ENCODE measurements at places on chromosomes 7 and 10.

- no peak for DNase-seq
Observed at GRCh38 chr7:124781907-124782734, 16.5 kb upstream of the GPR37 start.

DNA sequence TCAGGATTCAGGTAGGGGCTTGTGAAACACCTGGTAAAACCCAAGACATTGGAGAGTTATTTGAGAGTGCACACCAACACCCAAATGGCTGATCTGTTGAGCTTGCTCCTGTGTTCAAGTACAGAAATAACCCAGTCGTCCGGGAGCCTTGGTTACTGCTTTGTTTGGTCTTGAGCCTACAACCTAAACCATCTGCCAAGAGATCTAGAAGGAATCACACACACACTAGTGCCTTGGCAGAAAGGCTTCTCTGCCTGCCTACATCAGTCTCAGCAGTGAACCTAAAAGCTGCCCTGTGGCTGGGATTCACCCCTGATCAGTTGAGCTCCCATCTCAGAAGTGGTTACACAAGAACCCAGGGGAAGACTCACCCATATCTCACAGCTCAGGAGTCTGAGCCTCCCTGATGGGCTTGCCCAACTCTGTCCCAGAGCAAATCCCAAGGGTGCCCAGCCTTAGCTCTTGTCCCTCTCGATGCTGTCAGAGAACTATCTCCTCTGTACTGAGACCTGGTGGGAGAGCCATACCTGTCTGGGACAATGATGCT, 167.6 kb downstream of the CXCL12 start:
- DNase-seq: no peak

- DNase-seq: no peak
Observed at GRCh38 chr10:96747734-96748550, 27.6 kb upstream of the PIK3AP1 start.

- DNase-seq: no peak
Observed at GRCh38 chr7:31805209-31805818, 118.3 kb downstream of the PPP1R17 start.

DNA sequence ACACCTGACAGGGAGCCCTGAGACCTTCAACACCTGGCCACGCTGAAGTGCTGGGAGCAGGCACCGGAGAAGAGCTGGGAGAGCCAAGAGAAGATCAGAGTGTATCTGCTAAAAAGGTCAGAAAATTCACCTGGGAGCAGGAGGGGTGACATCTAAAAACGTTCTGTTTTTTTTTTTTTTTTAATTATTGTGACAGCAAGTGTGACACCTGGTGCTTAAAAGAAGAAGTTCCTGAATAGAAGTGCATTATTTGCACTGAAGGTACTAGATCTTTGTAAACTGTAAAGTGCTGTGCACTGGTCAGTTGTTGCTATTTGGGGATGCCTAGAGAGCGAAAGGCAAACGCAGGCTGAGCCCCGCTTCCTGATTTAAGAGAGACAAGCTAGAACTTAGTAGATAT, 422.0 kb downstream of the PLXNA4 start:
- no peak for DNase-seq

- no peak for DNase-seq
Observed at GRCh38 chr7:129721068-129721467, 109.5 kb downstream of the NRF1 start.

- peak; percentile 80 for DNase-seq
Observed at GRCh38 chr10:71812016-71812912, 38.8 kb downstream of the PSAP start.

DNA sequence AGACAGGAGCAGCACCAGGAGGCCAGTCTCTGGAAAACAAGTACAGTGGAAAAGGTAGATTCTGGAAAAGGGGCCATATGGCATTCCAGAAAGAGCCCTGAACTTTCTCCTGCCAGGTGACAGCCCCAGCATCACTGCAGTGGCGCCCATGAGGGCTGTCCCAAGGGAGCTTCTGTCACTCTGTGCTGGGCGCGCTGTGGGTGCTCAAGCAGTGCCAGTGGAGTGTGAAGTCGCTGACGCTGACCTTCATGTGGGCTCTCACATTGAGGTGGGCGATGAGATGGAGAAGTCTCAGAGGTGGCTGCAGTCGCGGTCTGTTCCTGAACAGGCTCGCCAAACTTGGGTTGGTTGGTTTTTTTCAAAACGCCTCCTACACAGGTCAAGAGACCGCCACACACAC, 38.2 kb downstream of the FKBP6 start:
- DNase-seq: no peak

- no peak for DNase-seq
Observed at GRCh38 chr7:36388423-36388822, 1.2 kb upstream of the ANLN start.

DNA sequence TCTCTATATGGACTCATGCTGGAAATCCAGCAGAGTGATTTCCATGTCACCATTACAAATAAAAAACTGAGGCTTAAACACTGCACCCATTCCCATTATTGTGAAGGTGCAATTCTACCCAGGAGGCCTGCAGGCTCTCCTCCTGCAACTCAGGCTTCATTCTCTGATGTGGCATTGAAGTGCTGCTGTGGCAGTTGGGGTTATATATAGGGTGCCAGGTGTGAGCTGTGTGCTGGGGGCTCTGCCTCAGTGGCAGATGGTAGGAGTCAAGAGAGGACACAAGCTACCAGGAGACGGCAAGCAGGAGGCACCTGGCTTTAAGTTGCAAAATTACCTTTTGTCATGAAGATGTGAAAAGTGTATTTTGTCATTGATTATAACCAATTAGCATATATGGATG, 21.3 kb downstream of the ZNF107 start:
- DNase-seq: no peak

DNA sequence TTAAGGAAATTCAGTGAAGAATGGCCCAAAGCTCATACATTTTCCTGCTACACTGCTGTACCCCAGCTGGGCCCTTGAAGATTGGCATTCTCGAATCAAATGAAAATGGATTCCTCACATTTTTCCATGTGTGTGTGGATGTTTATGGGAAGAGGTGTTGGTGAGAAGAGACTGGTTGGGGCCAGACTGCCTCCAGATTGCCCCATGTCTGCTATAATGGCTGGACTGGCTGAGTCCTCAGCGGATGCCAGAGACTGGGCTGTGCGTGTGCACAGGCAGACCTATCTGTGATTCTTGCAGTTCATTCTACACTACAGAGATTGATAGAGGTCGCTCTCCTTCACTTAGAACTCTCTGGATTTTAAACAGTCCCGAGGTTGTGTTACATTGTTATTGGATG, 183.6 kb upstream of the GDF10 start:
- DNase-seq: no peak

- no peak for DNase-seq
Observed at GRCh38 chr7:32347244-32347828, 142.8 kb downstream of the LSM5 start.

GRCh38 chr10:126839094-126839761, 66.0 kb upstream of the DOCK1 start:
- DNase-seq: no peak

DNA sequence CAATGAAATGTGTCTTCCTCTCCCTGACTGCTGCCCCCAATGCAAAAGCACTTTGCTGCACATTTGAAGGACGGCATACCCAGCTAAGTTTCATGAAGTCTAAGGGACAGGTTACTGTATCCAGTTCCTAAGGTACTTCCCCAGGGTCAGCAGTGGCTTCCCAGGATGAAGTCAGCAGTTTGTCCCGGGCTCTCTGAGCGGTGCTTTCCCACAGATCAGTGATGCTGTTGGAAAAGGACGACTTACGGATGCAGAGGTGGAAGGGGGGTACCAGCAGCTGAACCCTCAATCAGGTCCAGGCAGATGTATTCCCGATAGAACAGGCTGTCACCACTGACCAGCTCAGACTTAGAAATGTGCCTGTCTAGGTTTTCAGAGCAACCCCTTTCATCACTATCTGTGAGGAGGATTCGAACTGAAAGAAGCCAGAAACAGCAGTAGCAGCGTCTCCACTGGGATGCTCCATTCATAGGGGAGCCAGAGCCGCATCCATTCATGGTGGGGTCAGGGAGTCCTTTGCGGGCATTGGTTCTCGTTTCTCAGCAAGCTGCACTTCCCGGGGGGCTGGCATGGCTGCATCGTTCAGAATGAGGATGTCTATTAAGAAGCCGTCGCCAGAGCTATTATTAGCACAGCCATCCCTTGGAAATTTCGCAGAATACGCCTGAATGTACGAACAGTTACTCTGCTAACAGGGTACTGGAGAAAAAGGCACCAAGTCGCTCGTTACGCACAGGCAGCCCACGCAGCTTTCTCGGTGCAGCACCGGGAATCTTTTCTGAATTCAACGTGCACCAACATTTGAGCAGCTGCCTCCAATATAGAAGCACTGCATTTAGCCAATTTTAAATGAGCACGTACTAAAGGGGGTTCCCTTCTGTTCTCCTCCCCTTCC, 303.7 kb downstream of the PRPF18 start:
- DNase-seq: no peak

DNA sequence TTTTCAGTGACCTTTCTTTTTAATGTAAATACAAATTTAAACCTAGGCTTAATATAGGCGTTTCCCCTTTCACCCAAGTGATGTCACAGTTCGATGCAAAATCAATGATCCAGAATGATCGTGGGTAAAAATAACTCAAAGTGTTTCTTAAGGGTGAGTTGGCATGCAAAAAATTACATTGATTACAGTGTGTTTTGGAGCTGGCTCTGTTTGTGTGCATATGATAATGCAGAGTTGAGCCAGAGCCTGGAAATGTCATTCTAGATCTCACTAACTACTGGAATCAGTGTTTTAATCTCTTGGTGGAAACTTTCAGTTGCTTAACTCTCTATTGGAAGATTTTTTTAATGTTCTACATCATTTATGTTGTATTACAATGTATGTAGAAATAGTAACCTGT, 72.5 kb upstream of the MXI1 start:
- DNase-seq: no peak

GRCh38 chr10:69457771-69458237, 6.5 kb downstream of the TSPAN15 start:
- no peak for DNase-seq

- DNase-seq: no peak
Observed at GRCh38 chr7:92747041-92747835, 89.1 kb downstream of the CDK6 start.

- no peak for DNase-seq
Observed at GRCh38 chr10:61140765-61141392, 196.9 kb upstream of the RHOBTB1 start.

DNA sequence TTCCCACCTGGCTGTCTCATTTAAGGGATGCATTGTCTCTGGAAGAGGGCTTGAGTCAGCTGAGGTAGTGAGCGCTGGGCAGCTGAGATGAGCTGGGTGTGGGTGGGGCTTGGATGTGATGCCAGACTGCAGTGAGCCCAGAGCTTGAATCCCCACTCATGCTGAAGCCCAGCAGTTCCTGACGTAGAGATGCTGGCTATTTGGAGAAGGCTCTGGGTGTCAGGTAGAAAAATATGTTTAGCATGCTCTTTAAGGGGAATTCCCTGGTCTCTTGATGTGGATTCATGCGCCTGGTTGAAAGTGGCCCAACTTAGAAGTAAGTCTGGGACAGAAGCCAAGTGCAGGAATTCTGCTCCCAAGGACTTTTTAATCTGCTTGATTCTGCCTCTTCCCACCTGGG, 241.5 kb upstream of the IGFBP3 start:
- no peak for DNase-seq

DNA sequence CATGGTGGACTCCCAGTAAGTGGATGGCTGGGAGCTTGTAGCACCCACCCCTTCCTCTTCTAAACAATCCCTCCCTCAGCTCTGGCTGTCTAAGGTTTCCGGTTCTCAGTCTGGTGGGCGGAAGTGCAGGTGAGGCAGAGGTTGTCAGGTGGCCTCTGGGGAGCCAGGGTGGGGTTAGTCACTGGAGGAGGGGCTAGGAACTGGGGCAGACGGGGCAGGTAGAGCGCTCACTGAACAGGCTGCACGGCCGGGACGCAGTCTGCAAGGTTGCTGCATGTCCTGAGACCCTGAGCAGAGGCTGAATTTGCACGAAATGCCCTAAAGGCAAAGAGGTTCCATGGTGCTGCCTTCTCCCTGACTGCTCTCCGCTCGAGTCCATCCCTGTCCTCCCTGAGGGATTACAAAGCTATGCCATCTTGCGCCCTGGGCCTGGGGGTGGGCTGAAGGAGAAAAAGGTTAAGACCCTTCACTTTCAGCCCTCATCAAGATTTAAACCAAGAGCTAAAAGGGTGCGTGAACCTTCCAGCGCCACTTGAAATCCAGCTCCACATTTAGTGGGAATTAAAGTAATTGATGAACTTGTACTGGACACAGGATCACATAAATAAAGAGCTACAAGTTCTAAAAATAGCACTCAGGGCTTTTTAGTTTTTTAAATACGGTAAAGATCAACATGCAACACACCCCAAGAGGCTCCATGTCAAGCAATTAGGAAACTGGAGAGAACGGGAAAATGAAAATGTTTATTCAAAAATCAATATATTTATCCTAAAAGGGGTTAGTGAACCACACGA, 62.3 kb upstream of the CTBP2 start:
- no peak for DNase-seq

DNA sequence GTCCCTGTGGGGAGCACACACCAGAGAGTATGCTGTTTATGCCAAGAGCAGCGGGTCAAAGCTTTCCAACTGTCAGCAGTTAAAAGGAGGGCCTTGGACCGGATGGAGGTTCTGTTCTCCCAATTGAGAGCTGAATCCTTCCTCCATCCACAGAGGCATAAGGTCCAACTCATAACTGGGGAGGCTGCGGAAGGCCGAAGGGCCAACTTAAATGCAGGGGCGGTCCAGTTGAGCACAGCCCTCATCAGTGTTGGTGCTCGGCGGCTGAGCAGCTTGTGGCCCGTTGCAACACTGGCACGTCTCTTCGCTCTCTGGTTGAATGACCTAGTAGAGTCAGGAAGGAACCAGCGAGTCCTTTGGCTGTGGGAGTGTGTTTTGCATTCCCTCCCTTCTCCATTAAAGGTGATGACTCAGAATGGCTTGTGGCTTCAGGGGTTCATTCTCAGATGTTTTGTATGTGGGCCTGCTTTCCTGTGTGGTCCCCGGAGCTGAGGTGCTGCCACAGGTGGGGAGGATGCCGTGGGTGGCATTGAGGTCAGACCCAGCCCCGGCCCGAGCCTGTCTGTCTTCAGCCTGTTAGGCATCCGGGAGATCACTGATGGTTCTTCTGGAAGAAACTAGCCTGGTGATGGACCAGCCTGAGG, 44.8 kb upstream of the DMBT1 start:
- DNase-seq: peak; percentile 37

DNA sequence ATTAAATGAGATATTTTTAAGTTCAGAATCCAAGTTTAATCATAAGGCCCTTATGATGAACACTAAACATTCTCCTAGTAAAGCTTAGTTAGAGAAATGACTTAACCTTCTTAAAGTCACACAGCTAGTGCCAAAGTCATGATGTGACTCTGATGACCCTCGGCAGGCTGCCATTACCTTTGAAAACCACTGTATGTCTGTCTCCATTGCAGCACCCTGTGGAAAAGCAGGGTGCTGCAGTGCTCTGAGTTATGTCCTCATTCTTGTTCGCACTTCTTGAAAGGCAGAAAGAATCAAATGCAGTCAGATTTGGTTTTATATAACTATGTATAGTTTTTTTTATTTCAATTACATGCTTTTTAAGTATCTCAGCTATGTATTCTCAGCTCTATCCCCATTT, 105.0 kb downstream of the PHTF2 start:
- no peak for DNase-seq
